ENCODE measurements at places on chromosomes 12 and 14. TPM values are rescaled to one million over a fixed set of nuclear protein-coding genes. Genes with fewer than 3 reads are reported as not detected.

- DNase-seq = no peak
Measured at GRCh38 chr12:127052511-127053232, 1214.3 kb upstream of the TMEM132C start.

DNA sequence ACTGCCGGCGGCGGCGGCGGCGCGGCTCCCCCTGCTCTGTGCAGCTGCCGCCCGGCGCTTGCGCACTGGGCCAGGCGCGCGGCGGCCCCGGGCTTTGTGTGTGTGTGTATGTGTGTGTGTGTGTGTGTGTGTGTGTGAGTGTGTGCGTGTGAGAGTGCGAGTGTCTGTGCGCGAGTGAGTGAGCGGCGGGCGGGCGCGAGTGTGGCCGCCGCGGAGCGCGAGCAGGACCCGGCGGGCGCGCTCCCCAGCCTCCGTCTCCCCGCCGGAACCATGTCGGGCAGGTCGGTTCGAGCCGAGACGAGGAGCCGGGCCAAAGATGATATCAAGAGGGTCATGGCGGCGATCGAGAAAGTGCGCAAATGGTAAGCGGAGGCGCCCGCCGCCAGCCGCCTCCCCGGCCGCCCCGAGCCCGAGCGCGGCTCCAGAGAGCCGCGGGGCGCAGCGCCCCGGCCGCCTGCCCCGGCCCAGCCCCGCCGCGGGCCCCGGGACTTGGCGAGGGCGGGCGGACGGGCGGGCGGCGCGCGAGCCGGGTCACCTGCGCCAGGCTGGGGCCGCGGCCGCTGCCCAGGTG, at the start of gene BCL7A:
Gene BCL7A (plus strand): TSS at position 63 of the 571 bp plus-strand sequence. CDS start 208 bp downstream, at position 271.
- DNase-seq = peak; percentile 61

The NOPCHAP1 gene
- polyA plus RNA-seq = 15.4 TPM

The RECQL gene
- 51.4 TPM for polyA plus RNA-seq

The RNASE3 gene
- polyA plus RNA-seq = not detected

The LRP1 gene
- polyA plus RNA-seq = not detected

- DNase-seq = no peak
Measured at GRCh38 chr12:126883697-126884096, 1383.3 kb upstream of the TMEM132C start.

GRCh38 chr12:104686196-104686595, 229.4 kb downstream of the CHST11 start:
- DNase-seq = no peak

DNA sequence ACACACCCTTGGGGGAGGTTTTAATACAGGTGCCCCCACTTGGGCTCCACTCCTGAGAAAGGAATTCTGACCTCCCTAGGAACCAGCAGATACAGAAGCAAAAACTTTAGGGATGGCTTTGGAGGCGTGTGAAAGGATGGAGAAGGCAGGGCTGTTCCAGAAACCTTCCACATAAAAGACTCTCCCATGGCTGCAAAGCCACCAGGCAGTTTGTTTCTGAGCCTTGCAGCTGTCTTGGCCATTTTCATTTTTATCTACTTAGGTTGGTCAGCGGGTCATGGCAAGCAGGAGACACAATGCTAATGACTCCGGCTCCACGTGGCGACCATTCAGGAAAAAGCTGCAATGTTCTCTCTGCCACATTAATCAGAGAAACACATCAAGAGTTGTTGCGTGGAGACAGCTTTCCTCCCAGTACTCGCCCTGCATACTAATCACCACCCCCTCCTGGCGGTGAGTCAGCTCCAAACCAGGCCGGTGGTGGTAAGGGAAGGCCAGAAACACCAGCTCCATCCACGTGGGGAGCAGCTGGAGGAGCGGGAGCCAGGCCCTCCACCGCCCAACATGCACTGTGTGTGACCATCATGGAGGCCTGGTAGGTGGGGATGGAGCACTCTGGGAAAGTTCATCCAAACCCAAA, 30.9 kb upstream of the IRF2BPL start:
- no peak for DNase-seq

The SLC25A47 gene
- not detected for polyA plus RNA-seq

DNA sequence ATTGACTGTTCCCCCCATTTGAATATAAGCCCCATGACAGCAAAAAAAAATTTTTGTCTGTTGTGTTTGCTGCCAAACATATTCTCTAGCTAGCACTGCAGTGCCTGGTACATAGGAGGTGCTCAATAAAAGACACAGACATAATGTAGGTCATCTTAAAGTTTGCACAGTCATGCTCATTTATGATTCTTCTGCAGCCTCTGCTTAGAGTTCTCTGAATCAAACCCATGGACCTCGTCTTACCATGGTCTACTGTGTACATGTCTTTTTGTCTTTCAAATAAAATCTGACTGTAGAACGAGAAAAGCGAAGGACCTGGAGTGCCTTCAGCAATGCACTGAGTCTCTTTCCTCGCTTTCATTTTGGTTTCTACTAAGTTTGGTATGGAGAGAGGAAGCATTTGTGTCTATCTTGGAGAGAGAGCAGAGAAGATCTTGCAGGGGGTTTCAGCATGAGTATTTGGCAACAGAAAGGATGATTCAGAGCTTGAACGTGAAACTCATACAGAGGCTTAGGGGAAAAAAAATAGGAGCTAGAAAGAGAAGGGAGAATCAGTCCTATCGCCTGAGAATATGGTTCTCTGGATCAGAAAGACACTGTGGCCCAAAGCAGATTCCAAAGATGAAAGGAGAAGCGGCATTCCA, 38.8 kb upstream of the TMCC3 start:
- DNase-seq = no peak

GRCh38 chr12:105423921-105424320, 93.4 kb downstream of the C12orf75 start:
- DNase-seq = no peak

GRCh38 chr14:59634617-59635016, 58.0 kb upstream of the CCDC175 start:
- no peak for DNase-seq

The GRIP1 gene
- 0.95 TPM for polyA plus RNA-seq

- no peak for DNase-seq
Measured at GRCh38 chr14:90820958-90821357, 4.7 kb upstream of the TTC7B start.

The OAS2 gene
- 25.8 TPM for polyA plus RNA-seq

DNA sequence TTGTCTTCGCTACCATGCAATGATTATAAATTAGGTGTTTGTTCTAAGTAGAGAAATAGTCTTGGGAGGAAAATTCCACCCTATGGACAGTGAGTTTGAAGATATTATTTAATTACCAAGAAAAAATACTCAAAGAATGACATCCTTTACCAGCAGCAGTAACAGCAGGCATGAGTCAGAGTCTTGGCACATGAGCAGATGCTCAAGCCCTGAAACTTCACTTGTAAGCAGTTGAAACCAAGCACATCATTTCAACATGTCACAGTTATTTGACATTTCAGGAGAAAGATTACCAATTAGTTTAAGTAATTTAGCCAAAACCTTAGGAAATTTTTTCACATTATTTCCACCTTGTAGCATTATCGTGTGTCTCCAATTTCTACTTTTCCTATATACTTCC, 99.2 kb downstream of the C12orf50 start:
- no peak for DNase-seq

The KRT79 gene
- polyA plus RNA-seq = not detected

The BTBD7 gene
- 7.8 TPM for polyA plus RNA-seq

- no peak for DNase-seq
Measured at GRCh38 chr12:47071241-47071852, 8.1 kb upstream of the PCED1B start.

- DNase-seq = no peak
Measured at GRCh38 chr12:103802586-103802886, 38.5 kb downstream of the NT5DC3 start.

DNA sequence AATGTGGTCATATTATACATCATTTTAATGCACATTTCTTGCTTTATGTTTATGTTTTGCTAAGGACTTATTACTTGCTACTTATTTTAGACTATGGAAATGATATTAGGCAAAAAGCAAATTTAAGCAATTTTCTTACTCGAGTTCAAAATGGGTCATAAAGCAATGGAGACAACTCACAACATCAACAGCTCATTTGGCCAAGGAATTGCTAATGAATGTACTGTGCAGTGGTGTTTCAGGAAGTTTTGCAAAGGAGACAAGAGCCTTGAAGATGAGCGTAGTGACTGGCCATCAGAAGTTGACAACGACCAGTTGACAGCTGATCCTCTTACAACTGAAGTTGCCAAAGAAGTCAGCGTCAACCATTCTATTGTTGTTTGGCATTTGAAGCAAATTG, 831.8 kb upstream of the SEL1L start:
- no peak for DNase-seq

- DNase-seq = no peak
Measured at GRCh38 chr14:88016768-88017167, 11.8 kb downstream of the GPR65 start.

The KRT77 gene
- not detected for polyA plus RNA-seq

The GPRC5A gene
- not detected for polyA plus RNA-seq

GRCh38 chr14:22052795-22053194, 379.2 kb upstream of the OR4E1 start:
- no peak for DNase-seq

The DHRS2 gene
- not detected for polyA plus RNA-seq

Measured in naive thymus-derived CD8-positive, alpha-beta T cell (primary cell).